ENCODE measurements at places on chromosomes 6 and 20.

GRCh38 chr6:148440016-148440415 is 97.4 kb downstream of the SASH1 start:
- no peak for DNase-seq

- DNase-seq: no peak
These were observed 208.7 kb downstream of the PHF3 start for GRCh38 chr6:63844287-63844686.

- DNase-seq: no peak
These were observed 182.4 kb upstream of the MCHR2 start for GRCh38 chr6:100176311-100176950.

GRCh38 chr6:101662111-101662897 is 268.8 kb downstream of the GRIK2 start:
- no peak for DNase-seq

- DNase-seq: peak; percentile 49
These were observed 23.5 kb upstream of the BACH2 start for GRCh38 chr6:90319979-90320685.

DNA sequence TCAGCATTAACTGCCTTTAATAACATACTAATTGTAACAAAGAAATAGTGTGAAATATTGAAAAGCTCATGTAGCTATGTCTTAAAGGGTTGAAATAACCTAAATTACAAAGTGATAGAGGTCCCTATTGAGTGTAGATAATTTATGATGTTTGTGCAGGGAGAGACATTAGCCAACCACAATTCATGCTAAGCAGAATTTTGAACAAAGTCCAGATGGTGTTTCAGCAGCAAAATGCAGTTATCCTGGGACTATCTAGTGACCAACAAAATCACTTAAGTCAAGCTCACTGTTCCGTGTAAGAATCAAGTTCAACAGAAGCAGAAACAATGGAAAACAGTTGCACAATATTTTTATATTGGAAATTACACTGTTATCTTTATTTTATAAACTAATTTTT is 218.5 kb downstream of the SIM1 start:
- no peak for DNase-seq

DNA sequence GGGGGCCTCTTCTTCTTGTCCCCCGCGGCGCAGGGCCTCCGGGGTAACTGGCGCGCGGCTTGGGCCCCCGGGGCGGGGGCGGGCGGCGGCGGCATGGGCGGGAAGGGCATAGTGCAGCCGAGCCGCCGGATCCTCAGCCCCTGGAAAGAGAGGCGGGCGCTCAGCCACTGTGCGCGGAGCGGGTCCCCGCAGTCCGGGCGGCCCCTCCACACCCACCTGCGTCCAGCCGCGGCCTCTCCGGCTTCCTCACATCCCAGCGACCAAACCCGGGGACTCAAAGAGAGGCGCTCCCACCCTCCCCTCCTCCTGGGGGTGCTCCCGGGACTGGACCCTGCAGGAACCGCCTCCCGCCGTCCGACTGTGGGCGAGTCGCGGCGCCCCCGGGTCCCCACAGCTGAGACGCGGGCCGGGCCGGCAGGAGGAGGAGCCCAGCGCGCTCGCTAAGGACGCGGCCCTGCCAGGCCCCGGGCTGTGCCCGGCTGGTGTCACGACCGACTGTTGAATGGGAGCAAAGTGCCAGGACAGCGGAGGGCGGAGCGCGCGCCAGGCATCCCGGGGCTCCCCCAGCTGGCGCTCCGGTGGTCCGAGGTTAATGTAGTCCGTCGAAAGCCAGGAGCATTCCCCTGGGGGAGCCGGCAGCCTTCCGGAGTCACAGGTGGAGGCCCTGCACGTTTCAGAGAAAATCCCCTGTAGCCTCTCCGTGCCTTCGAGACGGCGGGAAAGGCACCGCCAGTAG is at the start of gene PRR18:
PRR18 (minus strand) TSS at position 360 of the 736 bp plus-strand sequence; CDS start at position 110, 250 bp downstream.
- DNase-seq: peak; percentile 31

DNA sequence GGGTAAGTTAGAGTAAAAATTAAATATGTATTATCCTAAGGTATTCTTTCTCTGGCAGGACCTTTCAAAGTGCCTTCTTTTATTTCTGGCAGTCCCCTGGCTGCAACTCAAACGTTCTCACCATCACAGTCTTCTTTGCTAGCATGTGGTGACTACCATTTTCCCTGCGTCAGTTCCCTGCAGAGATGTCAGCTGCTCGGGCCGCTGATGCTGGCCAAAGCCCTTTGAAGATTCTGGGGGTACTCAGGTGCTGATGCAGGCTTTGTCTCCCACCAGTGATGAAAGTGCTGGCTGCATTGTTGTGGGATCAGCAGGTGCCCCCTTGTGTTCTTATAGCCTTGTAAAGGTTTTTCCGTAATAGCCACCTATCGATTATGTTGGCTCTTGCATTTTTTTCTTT is 140.1 kb downstream of the BTBD3 start:
- no peak for DNase-seq

DNA sequence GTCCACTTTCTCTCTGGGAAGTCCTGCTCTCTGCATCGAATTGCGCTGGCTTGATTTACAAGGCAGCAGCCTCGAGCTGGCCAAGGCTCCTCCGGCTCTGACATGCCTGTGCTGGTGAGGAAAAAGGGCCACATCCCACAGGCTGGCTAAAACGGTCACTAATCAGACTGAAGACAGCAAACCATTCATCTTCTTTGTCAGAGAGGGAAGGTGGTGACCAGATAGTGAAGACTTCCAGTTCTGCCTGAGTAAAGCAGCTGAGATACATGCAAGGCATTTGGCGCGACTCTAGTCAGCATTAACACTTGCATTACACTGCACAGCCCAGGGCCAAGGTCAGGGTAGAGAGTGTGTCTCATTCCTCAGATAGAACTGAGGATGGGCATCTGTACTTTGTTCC is 203.2 kb upstream of the MAP3K7 start:
- no peak for DNase-seq

DNA sequence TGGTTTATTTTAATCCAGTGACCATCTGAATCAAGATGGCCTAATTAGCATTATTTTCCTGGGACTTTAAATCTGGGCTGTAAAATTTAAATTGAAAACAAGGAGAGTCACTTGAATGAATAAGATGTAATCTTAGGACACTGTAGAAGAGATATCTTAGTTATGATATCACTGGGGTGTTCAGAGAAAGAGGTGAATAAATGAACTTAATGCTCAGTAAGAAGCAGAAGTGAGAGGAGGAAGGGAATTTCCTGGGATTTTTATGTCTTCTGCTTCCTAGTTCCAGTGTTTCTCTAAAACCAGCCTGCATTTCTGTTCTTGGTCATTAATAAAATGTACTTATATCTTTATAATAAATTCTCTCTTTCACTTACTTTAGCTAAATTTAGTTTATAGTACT is 136.8 kb upstream of the PTPRK start:
- no peak for DNase-seq

DNA sequence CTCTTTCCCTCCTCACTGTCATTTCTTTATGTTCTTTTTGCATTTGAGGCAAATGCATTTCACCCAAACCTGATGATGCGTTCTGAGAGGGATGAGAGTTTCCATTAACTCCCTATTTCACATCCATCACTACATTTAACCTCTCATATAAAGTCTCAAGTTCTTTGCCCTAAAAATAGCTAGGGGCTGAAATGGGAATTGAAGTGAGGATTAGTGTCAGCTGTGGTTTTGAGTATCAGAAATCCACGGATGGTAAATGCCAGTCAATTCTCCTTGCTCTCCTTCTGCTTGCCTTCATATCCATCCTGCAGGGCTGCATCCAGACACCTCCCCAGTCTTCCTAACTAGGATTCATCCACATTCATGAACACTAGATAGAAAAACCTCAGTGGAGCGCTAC is 10.0 kb upstream of the DTNBP1 start:
- no peak for DNase-seq

- no peak for DNase-seq
These were observed 23.1 kb downstream of the PSMG4 start for GRCh38 chr6:3281631-3282475.

DNA sequence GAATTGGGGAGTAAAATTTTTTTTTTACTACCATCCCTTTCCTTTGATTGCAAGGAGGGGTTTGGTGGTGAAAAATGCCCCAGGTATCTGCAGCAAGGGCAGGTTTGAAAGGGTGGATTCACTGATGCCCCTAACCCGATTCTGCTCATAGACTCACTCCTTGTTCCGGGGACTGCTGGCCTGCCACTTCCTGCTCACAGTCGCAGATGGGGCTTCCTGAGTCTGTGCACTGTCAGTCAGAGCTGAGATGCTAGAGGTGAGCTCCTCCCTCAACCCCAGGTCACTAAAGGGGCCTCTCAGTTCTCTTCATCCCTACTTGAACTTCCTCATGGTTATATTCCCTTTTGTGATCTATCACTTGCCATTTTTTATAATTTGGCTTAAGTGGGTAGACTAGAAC is 357.9 kb downstream of the FARS2 start:
- peak; percentile 36 for DNase-seq

- DNase-seq: no peak
These were observed 3.0 kb upstream of the CDYL start for GRCh38 chr6:4773181-4773580.

- DNase-seq: peak; percentile 1
These were observed 27.8 kb downstream of the SNHG17 start for GRCh38 chr20:38407321-38407720.

- peak; percentile 39 for DNase-seq
These were observed 100.8 kb downstream of the FAM217A start for GRCh38 chr6:3977875-3978711.

DNA sequence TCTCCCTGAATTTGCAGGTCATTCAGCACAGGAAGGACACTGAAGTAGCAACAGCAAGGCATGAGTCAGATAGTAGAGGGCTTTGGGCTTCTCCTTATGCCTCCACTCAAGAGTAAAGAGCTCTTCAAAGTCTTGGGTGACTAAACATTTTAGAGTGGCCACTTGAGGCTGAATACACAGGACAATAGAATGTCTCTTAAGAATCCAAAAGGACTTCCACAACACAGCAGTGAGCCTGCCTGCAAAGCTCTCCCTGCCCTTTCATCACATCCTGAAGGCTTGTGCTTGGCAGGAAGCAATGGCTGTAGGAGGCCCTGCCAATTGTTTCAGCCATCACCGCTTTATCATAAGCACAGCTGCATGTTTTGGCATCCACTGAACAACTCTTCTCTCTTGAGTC is 36.8 kb downstream of the FOXQ1 start:
- no peak for DNase-seq
